Tongue (tissue), 3 donors: ENCODE measurements at places on chromosomes 3 and 15.

- DNase-seq, result no peak
Measured at GRCh38 chr3:190301591-190301990, 20.7 kb downstream of the CLDN1 start.

DNA sequence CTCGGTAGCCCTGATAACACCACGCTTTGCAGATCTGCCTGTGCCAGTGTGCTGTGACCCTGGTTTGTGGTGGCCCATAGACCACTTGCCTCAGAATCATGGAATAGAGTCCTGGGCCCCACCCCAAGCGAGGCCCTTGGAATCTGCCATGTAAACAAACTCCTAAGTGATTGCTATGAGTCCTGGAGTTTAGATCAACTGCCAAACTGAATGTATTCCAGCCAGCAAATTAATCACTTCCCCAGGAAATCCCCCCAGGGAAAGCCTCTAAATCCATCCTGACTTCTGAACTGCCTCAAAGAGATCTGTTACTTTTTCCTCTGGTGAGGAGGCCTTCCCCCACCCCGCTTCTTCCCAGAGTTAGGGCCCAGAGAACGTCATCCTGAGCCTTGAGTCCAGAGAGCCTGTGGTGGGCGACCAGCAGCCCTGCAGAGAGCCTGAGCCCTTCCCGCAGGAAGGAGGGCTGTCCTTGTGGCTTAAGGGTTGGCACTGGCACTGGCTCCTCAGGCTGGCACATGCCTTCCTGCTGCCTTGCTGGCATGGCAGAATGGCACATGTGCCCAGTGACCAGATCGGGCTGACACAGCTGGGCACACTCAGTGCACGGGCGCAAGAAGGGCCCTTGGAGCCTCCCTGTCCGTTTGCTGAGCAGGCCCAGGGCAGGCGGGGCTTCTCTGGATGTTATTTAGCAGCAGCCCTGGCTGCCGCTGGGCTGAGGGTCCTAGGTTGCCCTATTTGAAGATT, 50.6 kb upstream of the PLXNA1 start:
- peak; percentile 49 for DNase-seq

- DNase-seq, result peak; percentile 56
Measured at GRCh38 chr3:64900156-64900555, 212.4 kb upstream of the ADAMTS9 start.

DNA sequence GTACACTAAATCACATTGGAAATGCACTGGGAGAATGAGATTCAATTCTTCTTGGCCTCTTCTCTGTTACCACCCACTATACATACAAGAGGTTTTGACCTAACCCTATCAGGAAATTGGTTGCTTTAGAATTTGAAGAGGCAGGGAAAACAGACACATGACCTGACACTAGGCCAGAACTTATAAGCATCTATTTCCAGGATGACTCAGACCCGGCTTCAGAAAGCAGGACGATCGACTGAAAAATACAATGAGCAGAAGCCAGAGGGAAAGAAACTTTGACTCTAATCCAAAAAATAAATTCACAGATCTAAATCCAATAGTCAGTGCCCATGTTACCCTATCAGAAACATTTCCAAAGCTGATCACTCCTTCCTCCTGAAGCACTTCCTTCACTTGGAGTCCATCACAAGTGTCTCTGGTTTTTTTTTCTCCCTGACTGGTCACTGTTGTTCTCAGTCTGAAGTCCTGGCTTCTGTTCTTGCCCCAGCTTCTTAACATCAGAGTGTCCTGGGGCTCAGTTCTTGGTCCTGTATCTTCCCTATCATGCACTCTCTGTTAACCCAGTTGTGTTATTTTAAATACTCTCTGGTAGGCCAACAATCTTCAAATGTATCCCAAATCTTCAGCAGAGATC, 133.6 kb downstream of the P2RY1 start:
- no peak for DNase-seq
